Motor neuron (in vitro differentiated cells): ENCODE measurements at places on chromosomes 2 and 18. TPM values are rescaled to one million over a fixed set of nuclear protein-coding genes. Genes with fewer than 3 reads are reported as not detected.

The TXNDC2 gene
- total RNA-seq: 0.38 and 0.97 TPM in 2 replicates

The RRM2 gene
- total RNA-seq: 2.2 and 3.4 TPM in 2 replicates

The NPHP1 gene
- total RNA-seq: 3.8 and 4.4 TPM in 2 replicates

The FANCL gene
- 34.0 and 36.5 TPM in 2 replicates for total RNA-seq

The MYOM1 gene
- 0.42 and 0.60 TPM in 2 replicates for total RNA-seq

The UGT1A7 gene
- 0.09 and 0.16 TPM in 2 replicates for total RNA-seq

The ZC3H6 gene
- 7.3 and 11.2 TPM in 2 replicates for total RNA-seq

The BMP10 gene
- not detected in 2 replicates for total RNA-seq

The IAH1 gene
- 29.8 and 35.2 TPM in 2 replicates for total RNA-seq

The FAM124B gene
- not detected in 2 replicates for total RNA-seq

The GLI2 gene
- total RNA-seq: 5.0 and 5.1 TPM in 2 replicates

The SCN2A gene
- 14.1 and 14.3 TPM in 2 replicates for total RNA-seq

The PLEK gene
- total RNA-seq: 0.17 TPM in 1 of 2 replicates, not detected in the other

The GALNT14 gene
- not detected in 2 replicates for total RNA-seq

The GMCL1 gene
- 8.1 and 10.7 TPM in 2 replicates for total RNA-seq

The NEURL3 gene
- 0.19 TPM in 1 of 2 replicates, not detected in the other for total RNA-seq

The ANKZF1 gene
- 32.7 and 38.0 TPM in 2 replicates for total RNA-seq

The ORC2 gene
- total RNA-seq: 13.3 and 13.6 TPM in 2 replicates

The CAPN14 gene
- 0.37 and 0.67 TPM in 2 replicates for total RNA-seq

The EMX1 gene
- total RNA-seq: 2.2 and 2.6 TPM in 2 replicates

The CYRIA gene
- total RNA-seq: 0.15 and 0.99 TPM in 2 replicates

The BAZ2B gene
- 133 and 156 TPM in 2 replicates for total RNA-seq

The TSPYL6 gene
- 0.87 and 0.90 TPM in 2 replicates for total RNA-seq

The SERPINB11 gene
- total RNA-seq: not detected in 2 replicates

The SKA1 gene
- total RNA-seq: 5.4 and 6.7 TPM in 2 replicates

The SERPINB7 gene
- total RNA-seq: 0.19 TPM in 1 of 2 replicates, not detected in the other

The DSC2 gene
- total RNA-seq: 0.05 TPM in 2 replicates

The OR6B2 gene
- total RNA-seq: 0.77 TPM in 1 of 2 replicates, not detected in the other

The GALNT1 gene
- 29.5 and 32.7 TPM in 2 replicates for total RNA-seq

The PPP1R1C gene
- total RNA-seq: 6.9 and 10.3 TPM in 2 replicates

The BUB1 gene
- total RNA-seq: 64.7 and 79.9 TPM in 2 replicates

The CSRNP3 gene
- 1.9 and 3.1 TPM in 2 replicates for total RNA-seq

The ZAP70 gene
- total RNA-seq: 0.22 and 1.2 TPM in 2 replicates

The TMEM247 gene
- total RNA-seq: not detected in 2 replicates

The COL4A4 gene
- 0.08 and 0.14 TPM in 2 replicates for total RNA-seq

The ERICH2 gene
- total RNA-seq: 1.6 and 1.7 TPM in 2 replicates
